ENCODE measurements at places on chromosomes 3 and 15.

DNA sequence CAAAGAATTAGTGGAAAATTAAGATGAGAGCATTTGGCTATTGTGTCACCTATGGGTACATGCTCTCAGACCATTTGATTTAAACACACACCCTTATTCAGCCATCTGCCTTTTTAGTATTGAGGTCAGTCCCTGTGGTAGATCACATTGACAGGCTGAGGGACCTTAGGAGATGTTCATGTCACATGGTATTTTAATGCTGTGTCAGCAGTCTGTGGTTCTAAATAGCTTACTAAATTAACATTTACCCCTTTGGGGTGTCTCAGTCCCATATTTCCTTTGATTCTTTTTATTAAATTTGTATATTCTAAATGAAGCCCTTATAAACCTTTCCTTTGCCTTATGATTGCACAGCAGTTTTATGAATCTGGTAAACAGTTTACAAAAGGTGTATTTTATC, 2.3 kb downstream of the RBM5 start:
- DNase-seq = no peak

DNA sequence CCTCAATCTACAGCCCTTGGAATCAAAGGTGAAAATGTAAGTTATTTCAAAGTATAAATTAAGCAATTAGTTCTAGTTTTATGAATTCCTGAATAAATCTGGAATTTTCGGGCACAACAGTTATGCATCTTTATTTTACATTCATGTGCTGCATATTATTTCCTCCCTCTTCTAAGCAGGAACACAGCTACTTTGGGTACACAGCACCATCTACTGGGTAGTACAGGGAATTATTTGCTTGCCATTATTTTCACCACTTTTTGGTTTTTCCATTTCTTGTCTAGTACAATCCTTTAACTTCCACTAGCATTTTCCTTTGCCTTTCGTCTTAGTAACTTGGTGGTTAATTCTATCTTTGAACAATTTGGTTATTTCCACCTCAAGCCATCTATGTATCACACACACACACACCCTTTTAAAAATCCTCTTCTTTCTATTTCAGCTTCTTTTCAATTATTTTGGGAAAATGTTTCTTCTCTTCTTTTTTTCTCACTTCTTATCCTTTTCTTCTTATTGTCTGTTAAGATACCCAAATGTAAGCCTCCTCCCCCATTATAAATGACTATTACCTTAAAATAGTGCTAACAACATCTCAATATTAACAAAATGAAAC, 451.0 kb downstream of the MFSD1 start:
- DNase-seq = no peak

- DNase-seq = no peak
Measured at GRCh38 chr15:71565006-71565405, 245.3 kb upstream of the NR2E3 start.

DNA sequence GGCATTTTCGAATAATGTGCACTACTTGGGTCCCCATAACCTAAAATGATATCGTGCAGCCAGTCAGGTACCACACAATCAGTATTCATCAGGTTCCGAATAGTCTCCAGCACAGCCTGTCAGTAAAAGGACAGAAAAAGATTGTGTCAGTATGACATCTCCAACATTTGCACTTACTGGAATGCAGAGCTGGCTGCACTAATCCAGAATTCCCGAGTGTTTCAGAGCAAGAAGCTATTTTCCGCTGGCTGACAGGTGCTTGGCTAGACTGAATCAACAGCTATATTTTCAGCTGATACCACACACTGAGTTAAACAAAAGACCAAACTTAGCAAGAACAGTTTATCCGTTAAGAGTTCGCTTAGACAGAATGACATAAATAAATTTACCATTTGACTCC, 68.8 kb downstream of the AQR start:
- no peak for DNase-seq

GRCh38 chr15:73628102-73628501, 5.1 kb downstream of the NPTN start:
- no peak for DNase-seq

GRCh38 chr3:160135851-160136250, 89.4 kb upstream of the C3orf80 start:
- DNase-seq = no peak

DNA sequence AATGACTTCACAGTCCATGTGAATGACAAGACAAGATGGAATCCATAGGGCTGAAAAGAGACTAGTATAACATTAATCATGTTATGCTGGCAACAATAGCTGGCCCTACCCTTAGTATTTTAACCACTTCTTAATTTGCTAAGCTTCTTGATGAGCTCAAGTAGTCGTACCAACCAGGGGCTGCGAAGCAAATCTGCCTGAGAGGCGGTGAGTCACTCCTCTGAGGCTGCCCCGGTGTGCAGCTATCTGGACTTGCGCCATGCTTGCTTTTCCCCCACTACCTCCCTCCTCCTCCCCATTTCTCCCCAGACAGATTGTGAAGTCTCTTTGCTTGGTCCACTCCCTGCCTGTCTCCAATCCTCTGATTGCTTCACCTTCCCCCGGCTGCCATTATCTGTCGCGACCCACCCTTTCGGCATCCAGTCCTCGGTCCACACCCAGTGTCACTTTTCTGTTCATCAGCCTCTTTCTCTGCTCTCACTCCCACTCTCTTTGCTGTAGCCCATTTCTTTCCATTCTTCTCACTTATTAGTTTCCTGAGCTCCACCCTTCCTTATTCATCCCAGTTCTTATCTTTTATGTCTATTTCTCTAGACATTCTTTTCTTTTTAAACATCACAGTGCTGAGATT, 42.7 kb downstream of the DUT start:
- DNase-seq = no peak

Data from NCI-H2107 (cell line).